Heart right ventricle (tissue), 16 donors: ENCODE measurements at places on chromosomes 16 and 17. TPM values are rescaled to one million over a fixed set of nuclear protein-coding genes. Genes with fewer than 3 reads are reported as not detected.
A peak's percentile ranks its signal among the peaks of the same experiment; 100 is the strongest.

- peak; percentile 34 for DNase-seq
- H3K36me3 ChIP-seq = peaks cover 34% of the 10 kb centered on the region
- peaks cover 41% of the 10 kb centered on the region for H3K4me1 ChIP-seq
- no peak overlapping the region for H3K4me3 ChIP-seq
- peak overlapping the region; percentile 95 for H3K27ac ChIP-seq
These were observed 2.3 kb downstream of the LIMD2 start for GRCh38 chr17:63697341-63698286.

Gene BLTP2
- total RNA-seq = 65.6 TPM

GRCh38 chr17:62704381-62704971, 77.0 kb downstream of the MRC2 start:
- H3K4me3 ChIP-seq = peak overlapping the region; percentile 67
- H3K36me3 ChIP-seq = no peaks in the 10 kb centered on the region
- no peaks in the 10 kb centered on the region for H3K27me3 ChIP-seq
- H3K27ac ChIP-seq = peak overlapping the region; percentile 71
- no peak for DNase-seq

Gene GNG13
- total RNA-seq = not detected

Gene TEKT1
- not detected for total RNA-seq

GRCh38 chr16:67241008-67241900, 6.0 kb downstream of the FHOD1 start:
- H3K27ac ChIP-seq = peak overlapping the region; percentile 97
- no peak overlapping the region for H3K4me3 ChIP-seq
- H3K4me1 ChIP-seq = peaks cover 62% of the 10 kb centered on the region
- peak; percentile 70 for DNase-seq
- no peaks in the 10 kb centered on the region for H3K27me3 ChIP-seq

Gene ALOX12B
- not detected for total RNA-seq

GRCh38 chr16:65272699-65273414, 151.0 kb upstream of the CDH11 start:
- no peak overlapping the region for H3K27ac ChIP-seq
- no peak overlapping the region for H3K4me3 ChIP-seq
- no peaks in the 10 kb centered on the region for H3K27me3 ChIP-seq
- no peaks in the 10 kb centered on the region for H3K4me1 ChIP-seq
- DNase-seq = no peak

DNA sequence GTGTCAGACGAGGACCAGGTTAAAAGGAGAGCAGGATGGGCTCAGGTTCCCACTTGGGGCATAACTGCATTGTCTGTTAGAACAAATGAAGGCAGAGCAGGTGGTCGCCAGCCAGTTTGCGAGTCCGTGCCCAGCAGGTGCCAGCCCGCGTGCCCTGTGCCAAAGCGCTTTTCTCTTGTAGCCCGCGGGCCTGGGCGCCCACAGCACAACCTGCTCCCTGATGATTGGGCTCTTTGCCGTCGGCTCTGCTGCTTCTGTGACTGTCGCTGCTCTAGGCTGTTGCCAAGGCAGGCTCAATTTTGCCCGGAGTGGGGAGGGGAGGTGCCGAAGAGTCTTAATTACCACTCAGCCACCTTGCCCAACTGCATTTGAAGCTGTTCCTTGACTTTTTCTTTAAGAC, 21.1 kb downstream of the KNOP1 start:
- H3K4me3 ChIP-seq = no peak overlapping the region
- peaks cover 66% of the 10 kb centered on the region for H3K36me3 ChIP-seq
- DNase-seq = no peak
- H3K27ac ChIP-seq = peak overlapping the region; percentile 84
- peaks cover 50% of the 10 kb centered on the region for H3K4me1 ChIP-seq
- no peaks in the 10 kb centered on the region for H3K27me3 ChIP-seq

DNA sequence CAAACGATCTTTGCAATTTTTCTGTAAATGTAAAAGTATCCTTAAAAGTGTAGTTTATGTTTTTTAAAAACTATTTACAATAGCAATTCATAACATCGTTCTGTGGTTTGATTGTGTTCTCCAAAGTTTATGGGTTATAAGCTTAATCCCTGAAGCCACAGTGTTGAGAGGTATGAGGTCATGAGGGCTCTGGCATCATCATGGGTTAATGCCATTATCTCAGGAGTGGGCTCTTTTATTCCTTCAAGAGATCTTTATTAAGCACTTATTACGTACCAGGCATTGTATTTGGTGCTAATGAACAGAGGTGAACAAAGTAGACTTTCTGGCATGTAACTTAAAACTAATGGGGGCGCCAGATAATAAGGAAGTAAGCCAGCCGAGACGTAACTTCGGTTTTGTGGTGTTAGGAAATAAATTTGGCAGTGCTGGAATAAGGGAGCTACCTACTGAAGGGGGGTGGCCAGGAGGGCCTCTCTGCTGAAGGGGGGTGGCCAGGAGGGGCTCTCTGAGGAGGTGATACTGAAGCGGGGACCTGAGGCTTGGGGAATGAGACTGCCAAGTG, 158.1 kb downstream of the VPS53 start:
- H3K4me1 ChIP-seq = peaks cover 22% of the 10 kb centered on the region
- peak overlapping the region; percentile 37 for H3K27ac ChIP-seq
- H3K4me3 ChIP-seq = no peak overlapping the region
- no peaks in the 10 kb centered on the region for H3K36me3 ChIP-seq
- no peak for DNase-seq
